ENCODE measurements at places on chromosomes 6 and 20.

DNA sequence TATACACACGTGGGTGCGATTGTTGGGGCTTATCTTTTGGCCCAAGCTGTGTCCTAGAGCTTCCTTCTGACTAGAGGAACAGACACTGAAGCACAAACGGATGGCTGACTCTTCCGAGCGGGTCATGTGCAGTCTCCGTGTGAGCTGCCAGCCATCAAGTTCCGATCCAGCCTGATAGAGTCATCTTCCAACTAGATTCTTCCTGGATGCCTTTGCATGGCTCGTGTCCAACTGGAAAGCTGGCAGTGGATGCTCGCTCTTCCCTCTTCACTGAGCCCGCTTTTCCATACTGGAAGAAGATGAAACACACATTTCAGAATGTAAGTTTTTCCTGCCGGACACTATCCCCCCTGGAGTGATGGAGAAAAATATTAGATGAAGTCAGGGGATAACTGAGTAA, 148.1 kb downstream of the SCML4 start:
- no peak for DNase-seq

DNA sequence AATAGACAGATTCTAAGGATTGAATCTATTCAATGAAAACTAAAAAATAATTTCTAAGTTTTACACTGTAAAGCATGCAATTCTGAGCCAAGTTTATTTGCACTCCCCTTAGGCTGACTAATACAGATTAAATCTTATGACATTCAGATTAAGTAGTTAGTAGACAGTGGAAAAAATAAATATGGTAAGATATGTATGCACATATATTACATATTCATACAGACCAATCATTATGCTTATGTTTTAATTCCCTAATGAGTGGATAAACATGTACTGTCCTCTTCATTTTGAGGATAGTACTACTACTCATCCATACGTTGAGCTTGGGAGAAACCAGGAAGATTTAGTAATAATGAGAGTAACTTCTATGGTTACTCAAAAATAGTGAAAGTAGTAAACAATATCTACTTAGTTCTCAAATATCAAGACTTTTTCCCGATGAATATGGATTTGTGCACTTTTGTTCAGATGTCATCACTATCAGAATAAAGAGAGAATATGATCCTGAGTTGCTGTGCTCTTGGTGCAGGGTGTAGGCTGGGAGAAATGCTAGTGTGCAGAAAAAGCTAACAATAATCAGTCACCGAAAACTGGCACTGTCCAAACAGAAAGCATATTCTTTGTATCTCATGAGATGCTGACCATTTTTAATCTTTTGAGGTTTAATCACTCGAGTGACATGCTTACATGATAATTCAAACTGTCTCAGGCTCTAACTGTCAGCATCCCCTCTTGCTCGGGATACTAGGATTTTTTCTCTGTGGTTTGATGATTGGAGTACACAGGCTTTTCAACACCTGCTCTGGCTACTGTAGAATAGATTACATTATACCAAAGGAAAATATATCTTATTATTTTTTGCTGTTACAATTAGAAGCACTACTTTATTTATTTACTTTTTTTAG, 111.6 kb downstream of the EPHA7 start:
- DNase-seq, result no peak

GRCh38 chr6:30685157-30686008, 1.1 kb downstream of the PPP1R18 start:
- DNase-seq, result peak; percentile 26

DNA sequence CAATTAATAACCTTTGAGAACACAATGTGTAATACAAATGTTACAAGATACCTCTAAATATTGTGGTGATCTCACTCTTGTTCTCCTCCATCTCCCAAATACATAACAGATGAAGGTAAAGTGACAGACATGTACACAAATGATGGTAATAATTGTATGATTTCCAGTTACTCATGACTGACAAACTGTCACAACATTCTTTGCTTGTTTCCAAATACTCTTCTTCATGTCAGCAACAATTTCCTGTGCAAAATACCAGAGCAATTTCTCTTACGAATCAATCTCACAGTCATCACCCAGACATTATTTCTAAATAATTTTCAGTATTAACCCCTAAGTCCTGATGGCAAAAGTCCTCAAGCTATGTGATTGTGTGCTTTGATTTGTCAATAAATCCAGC, 92.9 kb downstream of the RPS12 start:
- no peak for DNase-seq
